Activated naive CD4-positive, alpha-beta T cell treated with anti-CD3 and anti-CD28 coated beads, Interleukin-2, amount 10 ng/mL, durations not matched to agents 7 days and 5 days (primary cell): ENCODE measurements at places on chromosomes 6 and 20.
A peak's percentile ranks its signal among the peaks of the same experiment; 100 is the strongest.

DNA sequence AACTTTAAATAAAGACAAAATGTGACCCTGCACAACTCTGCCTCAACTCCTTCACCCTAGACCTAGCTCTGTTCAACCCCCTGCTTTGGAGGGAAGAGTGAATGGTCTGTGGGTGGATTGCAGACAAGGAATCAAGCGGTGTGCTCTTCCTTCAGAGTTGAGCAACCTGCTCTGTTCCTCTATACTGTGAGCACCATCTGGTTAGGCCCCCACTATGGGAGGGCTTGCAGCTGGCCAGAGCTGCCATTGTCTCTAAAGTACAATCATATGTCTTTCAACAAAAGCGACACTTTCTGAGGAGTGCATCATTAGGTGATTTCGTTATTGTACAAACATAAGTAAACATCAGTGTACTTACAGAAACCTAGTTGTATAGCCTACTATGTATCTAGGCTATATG lies 406.1 kb upstream of the MARCKS start:
- no peak for DNase-seq

DNA sequence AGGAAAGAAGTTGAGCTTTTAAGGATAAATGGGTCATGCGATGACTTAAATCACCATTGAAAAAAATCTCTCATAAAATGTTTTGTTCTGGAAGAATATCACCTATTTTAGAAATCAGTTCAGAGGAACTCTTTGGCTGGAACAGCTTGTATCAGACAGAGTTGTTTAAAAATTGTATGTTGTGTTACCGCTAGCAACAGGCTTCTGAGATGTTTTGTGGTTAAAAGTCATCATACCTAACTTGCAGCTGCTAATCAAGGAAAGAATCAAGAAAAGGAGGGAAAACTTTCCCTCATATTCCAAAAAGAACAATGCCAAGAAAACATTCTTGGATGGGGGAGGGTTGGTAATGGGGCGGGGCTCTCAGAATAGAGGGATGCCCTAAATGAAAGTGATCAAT lies 220.7 kb upstream of the CITED2 start:
- DNase-seq: no peak

- no peak for DNase-seq
Observed at GRCh38 chr6:73742433-73742832, 46.4 kb downstream of the CD109 start.

- no peak for DNase-seq
Observed at GRCh38 chr20:650954-651353, 2.0 kb downstream of the SRXN1 start.

GRCh38 chr6:119978274-119978889 lies 628.8 kb upstream of the MAN1A1 start:
- DNase-seq: no peak

DNA sequence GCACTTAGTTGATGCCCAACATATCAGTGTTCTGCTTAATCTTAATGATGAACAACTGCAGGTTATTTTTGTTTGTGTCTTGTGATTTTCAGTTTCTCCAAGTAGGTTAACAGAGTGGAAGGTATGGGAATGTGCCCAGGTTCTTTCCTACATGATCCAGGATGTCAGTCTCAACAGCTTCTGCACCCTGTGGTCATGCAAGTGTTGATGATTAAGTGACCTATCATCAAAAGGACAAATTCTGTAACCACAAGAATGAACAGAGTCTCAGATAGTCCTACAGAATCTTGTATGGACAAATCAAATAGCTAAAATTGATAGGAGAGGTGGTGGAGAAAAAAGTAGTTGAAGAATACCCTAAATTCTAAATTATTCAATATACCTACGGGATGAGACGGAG lies 26.1 kb downstream of the MAN1A1 start:
- no peak for DNase-seq

DNA sequence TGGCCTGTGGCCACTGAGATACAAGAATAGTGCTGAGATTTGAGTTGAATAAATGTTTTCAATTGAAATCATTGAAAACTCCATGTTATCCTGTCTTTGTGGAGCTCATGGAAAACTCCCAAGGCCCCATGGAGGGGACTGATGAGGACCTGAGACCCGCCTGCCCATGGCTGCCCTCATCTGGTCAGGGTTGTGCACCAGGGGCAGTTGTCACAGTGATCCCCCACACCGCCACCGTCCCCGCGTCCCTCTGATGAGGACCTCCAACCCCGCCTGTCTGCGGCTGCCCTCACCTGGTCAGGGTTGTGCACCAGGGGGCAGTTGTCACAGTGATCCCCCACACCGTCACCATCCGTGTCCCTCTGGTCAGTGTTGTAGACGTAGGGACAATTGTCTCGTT lies 27.8 kb downstream of the THBS2 start:
- no peak for DNase-seq

DNA sequence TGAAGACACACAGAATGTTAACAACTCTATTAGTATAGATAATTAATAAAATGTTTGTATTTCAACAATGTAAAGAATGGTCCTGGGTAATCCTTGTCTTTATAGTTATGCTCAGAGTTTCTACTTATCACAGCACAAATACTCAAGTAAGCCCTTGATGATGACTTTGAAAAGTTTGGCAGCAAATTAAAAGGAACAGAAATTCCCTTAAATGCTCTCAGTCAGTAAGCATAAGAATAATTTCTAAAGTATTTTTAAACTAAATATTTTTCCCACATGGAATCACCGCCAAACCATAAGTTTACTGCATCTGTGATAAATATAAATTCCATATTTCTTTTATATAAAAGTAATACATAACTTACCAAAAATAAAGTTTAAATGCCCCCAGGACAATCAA lies 96.1 kb downstream of the COL12A1 start:
- DNase-seq: no peak

- DNase-seq: no peak
Observed at GRCh38 chr6:38783443-38784228, 68.5 kb downstream of the DNAH8 start.

DNA sequence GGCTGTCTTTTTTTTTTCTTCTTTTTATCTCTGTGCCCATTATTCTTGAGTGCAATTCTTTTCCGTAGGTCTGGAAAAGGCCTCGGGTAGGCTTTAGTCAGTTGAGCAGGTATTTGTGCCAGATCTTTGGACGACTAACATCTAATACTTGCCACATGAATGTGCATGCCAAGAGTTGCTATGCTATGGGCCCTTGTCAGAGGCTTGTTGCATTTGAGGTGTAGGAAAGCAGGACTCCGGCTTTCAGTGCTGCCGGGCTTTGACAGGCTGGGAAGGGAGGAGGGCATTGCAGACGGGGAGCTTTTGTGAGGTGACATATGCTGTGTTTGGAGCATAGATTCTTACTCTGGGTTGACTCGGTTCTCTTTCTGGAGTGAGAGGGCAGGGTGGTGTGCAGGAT lies 10.2 kb downstream of the LRRC1 start:
- DNase-seq: no peak

DNA sequence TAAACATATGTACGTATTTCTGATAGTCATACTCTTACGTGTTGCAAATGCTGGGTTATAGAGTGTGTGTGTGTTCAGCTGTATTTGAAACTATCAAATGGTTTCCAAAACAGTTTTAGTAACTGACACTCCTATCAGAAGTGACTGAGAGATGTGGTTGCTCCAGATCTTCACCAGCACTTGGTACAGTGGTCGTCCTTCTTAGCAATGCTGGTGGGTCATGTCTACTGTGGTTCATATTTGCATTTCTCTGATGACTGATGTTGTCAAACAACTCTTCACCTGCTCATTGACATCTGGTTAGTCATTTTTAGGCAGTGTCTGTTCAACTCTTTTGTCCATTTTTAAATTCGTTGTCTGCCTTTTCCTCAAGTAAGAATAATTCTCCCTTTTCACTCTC lies 259.3 kb downstream of the KIF16B start:
- no peak for DNase-seq

- DNase-seq: no peak
Observed at GRCh38 chr20:20492521-20493332, 124.8 kb downstream of the INSM1 start.

DNA sequence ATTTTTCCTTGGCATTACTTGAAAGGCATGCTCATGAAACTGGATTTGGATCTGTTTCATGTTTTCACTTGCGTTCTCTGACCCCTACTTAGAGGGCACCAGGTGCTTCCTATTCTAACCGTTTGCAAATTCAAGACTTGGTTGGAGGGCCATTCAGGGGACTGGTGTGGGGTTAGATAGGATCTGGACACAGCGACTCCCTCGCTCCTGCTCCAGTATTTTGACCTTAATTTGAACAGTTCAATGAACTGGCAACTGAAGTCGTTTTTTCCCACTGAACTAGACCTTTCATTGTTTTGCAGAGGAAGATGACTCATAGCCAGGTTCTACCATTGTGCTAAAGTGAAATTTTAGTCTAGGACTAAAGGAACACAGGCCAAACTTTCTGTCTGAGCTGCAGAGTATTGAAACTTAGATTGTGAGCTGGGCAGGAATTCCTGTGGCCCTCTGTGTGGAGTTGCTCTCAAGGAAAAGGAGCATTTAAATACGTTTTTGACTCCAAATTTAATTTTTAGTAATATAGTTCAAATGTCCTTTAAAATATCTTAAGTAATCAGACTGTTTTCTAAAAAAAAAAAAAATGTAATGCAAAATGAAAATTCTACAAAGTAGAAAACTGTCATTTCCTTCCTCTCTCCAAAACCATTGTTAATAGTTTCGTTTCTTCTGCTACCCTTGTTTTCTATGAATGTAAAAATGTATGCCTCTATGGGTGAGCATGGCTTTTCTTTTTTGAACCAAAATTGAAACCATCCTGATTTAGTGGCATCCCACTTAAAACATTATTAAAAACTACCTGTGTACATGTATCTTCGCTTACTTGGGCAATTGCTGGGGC lies 64.8 kb downstream of the UTRN start:
- DNase-seq: no peak

- no peak for DNase-seq
Observed at GRCh38 chr6:143759666-143760065, 81.9 kb downstream of the PHACTR2 start.

DNA sequence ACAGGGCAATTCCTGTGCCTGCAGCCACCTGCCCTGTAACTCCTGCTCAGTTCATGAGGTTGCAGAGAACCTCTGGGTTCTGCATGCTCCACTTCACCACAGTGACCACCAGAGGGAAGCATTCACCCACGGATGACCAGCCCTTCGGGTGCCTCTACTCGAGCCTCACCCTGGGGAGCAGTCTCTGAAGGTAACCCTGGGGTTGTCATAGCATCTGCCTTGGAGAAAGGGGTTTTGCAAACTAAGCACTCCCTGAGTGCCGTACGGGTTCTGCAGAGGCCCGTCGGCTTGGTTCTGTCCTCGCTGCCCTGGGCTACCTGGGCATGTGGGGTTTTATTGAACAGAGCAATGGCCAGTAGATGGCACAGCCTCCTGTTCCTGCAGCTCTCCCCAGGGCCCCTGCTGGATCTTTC lies 10.2 kb upstream of the CST5 start:
- DNase-seq: peak; percentile 80

GRCh38 chr6:143540192-143540591 lies 28.7 kb upstream of the FUCA2 start:
- DNase-seq: no peak

- no peak for DNase-seq
Observed at GRCh38 chr6:129140526-129140925, 257.6 kb downstream of the LAMA2 start.

DNA sequence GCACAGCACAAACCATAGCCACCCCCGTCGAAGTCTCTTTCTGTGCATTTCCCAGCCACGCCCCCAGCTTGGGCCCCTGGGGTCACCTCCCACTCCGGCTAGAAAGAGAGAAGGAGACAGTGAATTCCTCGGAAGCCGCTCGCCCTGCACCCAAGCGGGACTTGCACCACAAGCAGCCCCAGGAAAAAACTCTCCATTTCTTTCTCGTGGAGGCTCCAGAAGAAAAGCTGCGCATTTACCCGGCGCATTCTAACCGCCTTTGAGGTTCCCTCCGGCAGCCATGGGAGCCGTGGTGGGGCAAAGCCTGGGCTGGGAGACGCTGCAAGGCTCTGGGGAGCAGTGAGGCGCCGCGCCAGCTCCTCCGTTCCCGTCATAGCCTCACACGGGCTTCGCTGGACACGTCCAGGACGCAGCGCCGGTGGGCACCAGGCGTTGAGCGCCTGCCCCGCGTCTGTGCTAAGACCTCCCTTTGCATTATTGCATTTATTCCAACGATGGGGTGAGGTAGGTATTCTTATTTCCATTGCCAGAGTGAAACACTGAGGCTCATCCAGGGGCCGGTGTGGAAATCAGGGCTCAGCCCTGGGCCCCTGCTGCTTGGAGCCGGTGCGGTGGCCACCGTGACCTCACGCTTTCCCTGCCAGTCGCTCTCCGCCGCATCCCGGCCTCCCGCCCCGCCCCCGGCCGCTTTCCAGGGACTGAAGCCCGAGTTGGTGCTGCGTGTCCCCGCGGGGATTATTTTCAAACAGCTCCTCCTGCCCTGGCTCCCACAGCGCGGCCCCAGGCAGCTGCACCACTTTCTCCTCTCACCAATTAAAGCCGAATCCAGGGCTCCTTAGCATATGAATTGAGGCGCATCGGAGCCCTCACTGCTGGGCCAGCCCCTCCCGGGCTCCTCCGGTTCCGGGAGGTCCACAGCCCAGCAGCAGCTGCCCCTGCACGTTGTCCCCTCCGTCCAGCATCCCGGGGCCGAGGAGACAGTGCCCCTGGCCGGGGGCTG lies 148.3 kb upstream of the AFDN start:
- DNase-seq: no peak

GRCh38 chr20:46740214-46740609 lies 30.8 kb downstream of the SLC2A10 start:
- no peak for DNase-seq

GRCh38 chr6:149160943-149161342 lies 156.6 kb upstream of the TAB2 start:
- DNase-seq: no peak

DNA sequence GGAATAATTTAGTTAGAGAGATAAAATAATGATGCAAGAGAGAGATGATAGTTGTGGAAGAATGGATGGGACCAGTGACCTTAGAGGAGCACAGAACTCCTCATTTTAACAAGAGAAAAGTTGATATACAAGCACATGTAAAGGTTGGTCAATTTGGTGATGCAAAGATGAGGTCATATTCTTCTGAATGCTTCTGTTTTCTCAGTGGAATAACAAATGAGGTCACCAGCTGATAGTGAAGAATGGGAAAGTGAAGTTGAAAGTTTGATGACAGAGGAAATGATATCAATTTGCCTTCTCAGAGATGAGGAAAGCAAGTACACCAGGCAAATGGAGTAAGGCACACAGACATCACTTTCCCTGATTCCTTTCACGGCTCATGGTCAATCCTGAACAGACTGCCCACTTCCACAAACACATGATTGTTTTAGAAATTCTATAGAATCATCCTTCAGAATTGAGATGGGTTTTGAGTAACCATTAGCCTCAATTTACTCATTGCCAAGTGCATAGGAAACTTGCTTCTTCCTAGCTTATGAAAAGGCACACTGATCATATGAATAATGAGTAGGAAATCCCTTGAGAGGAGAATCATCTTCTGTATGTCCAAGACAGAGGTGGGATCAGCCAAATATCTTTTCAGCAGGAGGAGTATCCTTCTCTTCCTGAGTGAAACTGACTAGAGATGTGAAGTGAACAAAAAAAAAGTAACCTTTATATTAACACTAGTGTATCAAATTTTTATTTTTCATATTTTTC lies 82.4 kb upstream of the TCF21 start:
- DNase-seq: no peak

- DNase-seq: no peak
Observed at GRCh38 chr20:35117196-35117595, 24.6 kb upstream of the TRPC4AP start.

- DNase-seq: no peak
Observed at GRCh38 chr6:14231071-14231483, 113.5 kb downstream of the CD83 start.

GRCh38 chr6:116767715-116768114 lies 2.2 kb upstream of the FAM162B start:
- DNase-seq: no peak
